Stimulated activated CD8-positive, alpha-beta memory T cell treated with anti-CD3 and anti-CD28 coated beads, Interleukin-7, amount 100 ng/mL, for 1 hour (primary cell): ENCODE measurements at places on chromosomes 13 and 19.

DNA sequence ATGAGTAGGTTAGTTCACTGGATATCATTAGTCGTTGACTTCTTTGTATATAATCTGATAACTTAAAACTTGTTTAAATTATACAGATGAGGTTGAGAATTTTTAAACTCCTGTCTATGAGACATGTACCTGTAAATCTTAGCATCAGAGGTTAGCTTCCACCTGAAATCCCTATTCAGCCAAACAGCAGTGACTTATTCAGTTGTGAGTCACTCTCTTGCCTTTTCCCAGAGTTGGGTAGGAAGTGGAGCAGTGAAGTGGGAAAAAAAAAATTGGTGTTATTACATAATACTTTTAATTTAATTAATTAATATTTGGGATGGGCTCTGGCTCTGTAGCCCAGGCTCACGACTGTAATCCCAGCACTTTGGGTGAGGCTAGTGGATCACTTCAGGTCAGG is 32.9 kb downstream of the ZNF701 start:
- no peak for DNase-seq

GRCh38 chr13:46475541-46475991 is 77.4 kb upstream of the LRCH1 start:
- no peak for DNase-seq

GRCh38 chr13:47239025-47239424 is 342.2 kb upstream of the HTR2A start:
- no peak for DNase-seq

GRCh38 chr13:30882996-30883766 is 22.9 kb upstream of the MEDAG start:
- DNase-seq = no peak

- DNase-seq = no peak
These were observed 158.8 kb downstream of the NHLRC3 start for GRCh38 chr13:39196965-39197646.

DNA sequence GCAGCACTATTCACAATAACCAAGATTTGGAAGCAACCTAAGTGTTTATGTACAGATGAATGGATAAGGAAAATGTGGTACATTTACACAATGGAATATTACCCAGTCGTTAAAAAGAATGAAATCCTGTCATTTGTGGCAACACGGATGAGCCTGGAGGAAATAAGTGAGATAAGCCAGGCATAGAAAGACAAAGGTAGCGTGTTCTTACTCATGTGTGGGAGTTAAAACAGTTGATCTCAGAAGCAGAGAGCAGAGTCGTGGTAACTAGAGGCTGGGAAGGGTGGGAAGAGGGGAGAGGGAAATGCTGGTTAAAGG is 29.5 kb downstream of the LILRB4 start:
- no peak for DNase-seq

GRCh38 chr19:35781650-35782049 is 6.3 kb downstream of the ARHGAP33 start:
- no peak for DNase-seq

DNA sequence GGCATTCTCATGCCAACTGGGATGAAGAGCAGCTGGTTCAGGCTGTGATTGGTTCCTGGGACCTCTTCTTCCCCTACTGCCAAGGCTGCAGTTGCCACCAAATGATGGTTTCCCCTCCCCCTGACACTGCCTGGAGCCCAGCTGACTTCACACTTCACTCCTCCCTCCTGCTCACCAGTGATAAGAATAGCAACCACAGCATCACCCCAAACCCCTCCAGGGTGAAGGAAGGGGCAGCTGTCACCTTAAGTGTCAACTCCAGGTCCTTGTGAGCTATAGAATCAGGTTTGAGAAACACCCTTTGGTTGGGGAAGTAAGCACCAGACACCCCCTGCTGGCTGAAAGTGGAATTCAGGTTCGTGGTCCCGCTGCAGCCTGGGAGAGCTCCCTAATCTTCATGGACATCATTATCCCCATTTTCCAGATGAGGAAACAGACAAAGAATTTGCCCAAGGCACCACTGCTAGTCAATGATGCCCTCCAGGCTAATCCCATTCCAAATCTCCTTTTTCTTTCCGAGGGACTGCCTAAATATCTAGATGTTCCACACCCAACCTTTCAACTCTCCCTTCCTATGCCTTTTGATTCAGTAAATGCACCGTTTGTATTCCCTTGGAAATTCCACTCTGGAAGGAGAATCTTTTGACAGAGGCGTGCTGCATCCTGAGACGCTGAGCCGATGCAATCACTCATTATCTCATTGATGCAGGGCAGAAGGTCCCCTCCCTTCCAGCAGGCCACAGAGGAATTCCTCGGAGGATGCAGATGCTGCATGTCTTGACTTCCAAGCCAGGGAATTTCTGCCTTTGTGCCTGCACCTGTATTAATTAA is 50.6 kb upstream of the UQCRFS1 start:
- DNase-seq = peak; percentile 4

GRCh38 chr13:77916488-77916887 is 2.1 kb downstream of the EDNRB start:
- no peak for DNase-seq

GRCh38 chr13:32426191-32426989 is 1.5 kb downstream of the N4BP2L1 start:
- DNase-seq = no peak

GRCh38 chr13:112868308-112868707 is 100.7 kb upstream of the MCF2L start:
- no peak for DNase-seq

DNA sequence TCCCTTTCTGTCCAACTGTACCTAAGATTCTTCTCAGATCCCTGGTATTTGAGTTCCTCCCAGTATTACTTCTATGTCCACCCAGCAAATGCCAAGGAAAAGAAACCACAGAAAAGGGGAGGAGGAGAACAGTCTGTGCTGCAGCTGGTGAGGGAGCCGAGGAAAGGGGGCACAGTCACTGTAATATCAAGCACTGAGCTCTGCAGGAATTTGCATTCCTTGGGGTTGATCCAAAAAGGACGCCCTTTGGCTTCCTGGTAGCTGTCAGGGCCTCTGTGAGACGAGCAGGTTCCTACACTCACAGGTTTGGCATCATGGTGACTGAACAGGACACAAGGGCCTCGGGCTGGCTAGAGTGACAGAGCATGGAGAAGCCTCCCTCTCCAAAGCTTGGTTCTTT is 273.4 kb downstream of the NHLRC3 start:
- no peak for DNase-seq

- DNase-seq = no peak
These were observed 2.3 kb upstream of the LILRA4 start for GRCh38 chr19:54341295-54341694.

GRCh38 chr19:3721131-3721886 is 13.1 kb downstream of the TJP3 start:
- DNase-seq = peak; percentile 75

- no peak for DNase-seq
These were observed 422 bp upstream of the ZNF575 start for GRCh38 chr19:43532571-43532961.

DNA sequence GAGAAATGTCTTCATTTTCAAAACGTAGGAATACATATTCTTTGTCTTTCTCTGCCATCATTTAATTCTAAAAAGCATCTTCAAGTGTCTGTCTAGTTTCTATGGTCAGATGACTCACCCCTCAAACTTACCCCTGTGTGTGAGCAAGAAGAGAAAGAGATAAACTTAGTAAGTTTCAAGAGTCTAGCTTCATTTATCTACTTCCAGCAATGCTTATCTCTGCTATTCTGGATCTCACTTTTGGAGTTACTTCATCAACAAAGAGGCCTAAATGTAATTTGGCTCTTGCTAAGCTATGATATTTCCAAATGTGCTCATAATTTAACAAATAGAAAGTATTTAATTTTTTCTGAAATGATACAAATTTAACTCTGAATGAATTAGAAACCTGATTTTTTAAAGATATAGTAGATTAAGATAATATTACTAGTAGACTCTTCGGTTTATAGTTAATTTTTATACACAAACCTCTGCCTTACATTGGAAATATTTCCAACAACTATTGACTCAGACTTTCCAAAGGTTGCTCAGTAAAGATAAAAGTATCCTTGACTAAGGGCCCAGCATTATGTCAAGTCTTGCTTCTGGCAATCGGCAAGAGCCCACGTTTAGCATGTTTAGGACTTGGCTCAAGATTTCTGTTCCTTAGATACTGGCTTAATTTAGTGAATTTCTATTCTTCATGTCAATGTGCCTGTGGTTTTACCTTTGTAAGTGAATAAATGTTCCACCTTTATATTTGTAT is 1511.0 kb upstream of the SLC10A2 start:
- DNase-seq = no peak

GRCh38 chr13:26987486-26988013 is 184.1 kb downstream of the USP12 start:
- no peak for DNase-seq

GRCh38 chr13:22748866-22749577 is 431.8 kb upstream of the SGCG start:
- DNase-seq = no peak

GRCh38 chr19:11405846-11406643 is 13.1 kb downstream of the RGL3 start:
- DNase-seq = no peak

GRCh38 chr13:95233026-95233635 is 68.1 kb downstream of the ABCC4 start:
- DNase-seq = no peak

- no peak for DNase-seq
These were observed 11.3 kb downstream of the LGALS13 start for GRCh38 chr19:39613597-39613996.

DNA sequence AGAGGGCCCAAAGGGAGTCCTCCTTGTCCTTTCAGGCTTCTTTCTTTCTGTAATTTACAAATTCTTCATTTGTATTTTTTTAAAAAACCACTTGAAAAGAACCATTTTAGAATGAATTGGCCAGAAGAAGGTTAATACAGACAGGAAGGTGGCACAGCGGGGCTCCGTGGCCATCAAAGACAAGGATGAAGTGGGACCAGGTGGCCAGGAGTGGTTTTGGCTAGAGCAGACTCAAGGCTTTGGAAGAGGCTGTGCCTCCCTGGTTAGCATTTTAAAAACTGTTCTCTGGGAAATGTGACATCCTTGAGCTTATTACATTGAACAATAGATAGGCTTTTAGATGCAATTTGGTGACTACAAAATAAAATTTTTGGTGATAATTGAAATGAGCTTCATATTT is 48.4 kb downstream of the ATP8A2 start:
- DNase-seq = no peak

- no peak for DNase-seq
These were observed 34.3 kb downstream of the ELF1 start for GRCh38 chr13:40984668-40985366.

- DNase-seq = no peak
These were observed 147.1 kb upstream of the SOX1 start for GRCh38 chr13:111919849-111920248.

DNA sequence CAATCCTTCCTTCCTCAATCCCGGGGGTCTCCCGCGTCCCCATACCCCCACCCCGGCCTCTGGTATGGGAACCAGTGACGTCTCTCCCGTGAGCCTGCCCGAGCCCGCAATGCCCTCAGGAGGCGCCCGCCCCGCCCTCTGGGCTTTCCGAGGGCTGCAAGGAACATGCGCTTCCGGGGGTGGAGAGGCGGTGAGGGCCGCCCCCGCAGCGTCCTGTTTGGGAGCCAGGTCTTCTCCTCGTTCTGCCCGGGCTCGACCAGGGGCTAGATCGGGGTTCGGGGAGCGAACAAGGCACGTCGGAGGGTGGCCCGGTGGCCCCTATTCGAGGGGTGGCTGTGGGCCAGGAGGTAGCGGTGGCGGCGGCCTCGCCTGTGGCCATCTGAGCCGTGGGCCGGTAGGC is 6.6 kb upstream of the TEX101 start:
- DNase-seq = no peak
